ENCODE measurements at places on chromosomes 11 and 22.

- DNase-seq, result no peak
Measured at GRCh38 chr22:43066134-43066533, 23.1 kb downstream of the TTLL1 start.

- no peak for DNase-seq
Measured at GRCh38 chr11:1978720-1979473, 18.7 kb downstream of the H19 start.

GRCh38 chr11:120007144-120007543 lies 130.8 kb downstream of the TRIM29 start:
- no peak for DNase-seq

- DNase-seq, result no peak
Measured at GRCh38 chr11:134019500-134019899, 49.4 kb upstream of the JAM3 start.

GRCh38 chr11:66069715-66070603 lies at the start of gene PACS1:
Gene PACS1, plus strand, starts transcription at chr11:66070272. Its CDS starts 215 bp downstream, at chr11:66070487.
- DNase-seq, result peak; percentile 25

- DNase-seq, result no peak
Measured at GRCh38 chr11:63613517-63614135, 607 bp downstream of the PLAAT3 start.

GRCh38 chr11:66126808-66127555 lies 56.9 kb downstream of the PACS1 start:
- DNase-seq, result no peak

DNA sequence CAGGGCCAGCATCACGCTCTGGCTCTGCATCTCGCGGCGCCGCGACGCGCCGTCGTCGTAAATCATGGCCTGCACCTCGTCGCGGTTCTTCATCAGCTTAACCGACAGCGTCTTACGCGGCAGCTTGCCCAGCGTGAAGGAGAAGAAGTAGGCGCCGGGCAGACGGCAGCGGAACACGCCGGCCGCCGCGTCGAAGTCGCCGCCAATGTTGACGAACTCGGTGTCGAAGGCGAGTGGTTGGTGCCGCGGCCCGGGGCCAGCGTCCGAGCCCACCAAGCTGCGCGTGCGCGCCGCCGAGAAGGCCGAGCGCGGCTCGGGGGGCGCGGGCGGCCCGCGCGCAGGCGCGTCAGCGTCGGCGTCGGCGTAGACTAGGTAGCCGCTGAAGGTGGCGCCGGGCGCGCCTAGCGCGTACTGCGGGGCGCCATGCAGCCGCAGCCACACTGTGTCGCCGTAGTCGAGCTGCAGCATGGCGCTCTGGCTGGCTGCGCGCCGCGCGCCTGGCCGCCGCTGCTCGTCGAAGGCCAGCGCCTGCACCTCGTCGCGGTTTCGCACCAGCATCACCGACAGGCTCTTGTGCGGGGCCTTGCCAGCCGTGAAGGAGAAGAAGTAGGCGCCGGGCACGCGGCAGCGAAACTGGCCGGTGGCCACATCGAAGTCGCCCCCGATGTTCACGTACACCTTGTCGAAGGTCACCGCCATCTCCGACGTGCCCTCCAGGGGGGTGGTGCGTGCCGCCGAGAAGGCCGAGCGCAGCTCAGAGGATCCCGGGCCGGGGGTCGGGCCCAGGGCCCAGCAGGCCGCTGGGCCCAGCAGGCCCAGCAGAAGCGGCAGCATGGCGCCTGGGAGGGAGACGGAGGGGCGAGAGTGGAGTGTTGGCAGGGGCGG lies 3.7 kb downstream of the FAM180B start:
- DNase-seq, result no peak

DNA sequence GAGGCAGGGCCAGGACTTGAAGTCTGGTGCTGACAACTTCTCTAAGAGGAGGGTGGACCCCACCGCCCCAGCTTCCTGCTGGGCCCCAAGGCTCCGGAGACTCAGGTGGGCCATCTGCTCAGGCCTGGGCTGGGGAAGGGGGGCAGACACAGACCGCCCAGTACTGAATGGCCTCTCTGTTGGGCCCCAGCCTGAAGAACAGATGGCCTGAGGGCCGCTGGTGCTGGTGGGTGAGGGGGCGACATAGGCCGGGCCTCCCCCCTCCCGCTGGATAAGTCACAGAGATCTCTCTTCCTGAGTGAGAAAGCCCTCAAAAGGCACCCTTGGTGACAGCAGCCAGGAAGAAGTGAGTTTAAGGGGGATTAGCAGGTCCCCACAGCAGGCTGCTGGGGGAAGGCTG lies 12.5 kb upstream of the TP53I11 start:
- no peak for DNase-seq

- no peak for DNase-seq
Measured at GRCh38 chr11:101770648-101771047, 144.2 kb upstream of the CEP126 start.

DNA sequence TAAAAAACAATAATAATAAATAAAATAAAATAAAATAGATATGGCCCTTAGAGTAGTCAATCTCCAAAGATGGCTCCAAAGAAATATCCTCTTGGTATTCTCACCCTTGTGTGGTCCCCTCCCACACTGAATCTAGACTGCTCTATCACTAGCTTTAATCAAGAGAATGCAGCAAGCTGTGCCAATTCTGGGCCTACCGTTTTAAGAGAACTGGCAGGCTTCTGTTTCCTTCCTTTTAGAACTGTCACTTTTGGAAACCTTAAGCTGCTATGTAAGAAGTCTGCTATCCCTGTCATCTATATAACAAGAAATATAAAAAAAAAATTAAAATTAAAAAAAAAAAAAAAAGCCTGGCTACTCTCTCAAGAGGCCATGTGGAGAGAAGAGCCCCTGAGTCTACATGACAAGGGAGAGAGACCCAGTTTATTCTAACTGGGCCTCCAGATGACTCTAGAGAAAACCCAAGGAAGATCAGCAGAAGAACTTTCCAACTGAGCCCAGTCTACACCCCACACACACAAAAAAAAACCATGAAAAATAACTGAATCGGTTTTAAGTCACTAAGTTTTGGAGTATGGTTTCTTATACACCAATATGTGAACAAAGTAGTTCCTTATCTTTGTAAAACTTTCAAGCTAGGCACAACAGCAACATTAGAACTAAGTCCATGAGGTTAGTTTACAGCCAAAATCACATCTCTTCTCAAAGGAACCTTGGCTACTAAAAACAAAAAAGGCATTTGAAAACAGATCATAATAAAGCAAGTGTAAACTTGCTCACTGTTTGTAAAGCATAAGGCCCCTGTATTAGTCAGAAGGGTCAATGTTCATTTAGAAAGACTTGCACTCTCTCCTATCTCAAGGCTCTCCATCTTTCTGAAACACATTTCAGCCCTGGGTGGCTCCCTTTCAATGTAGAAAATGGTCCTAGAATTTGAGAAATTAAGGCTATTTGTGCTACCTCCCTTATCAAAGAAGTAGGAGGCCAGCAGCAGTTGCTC lies 67.3 kb downstream of the AMBRA1 start:
- no peak for DNase-seq

GRCh38 chr11:78400702-78401101 lies 16.9 kb downstream of the GAB2 start:
- no peak for DNase-seq

DNA sequence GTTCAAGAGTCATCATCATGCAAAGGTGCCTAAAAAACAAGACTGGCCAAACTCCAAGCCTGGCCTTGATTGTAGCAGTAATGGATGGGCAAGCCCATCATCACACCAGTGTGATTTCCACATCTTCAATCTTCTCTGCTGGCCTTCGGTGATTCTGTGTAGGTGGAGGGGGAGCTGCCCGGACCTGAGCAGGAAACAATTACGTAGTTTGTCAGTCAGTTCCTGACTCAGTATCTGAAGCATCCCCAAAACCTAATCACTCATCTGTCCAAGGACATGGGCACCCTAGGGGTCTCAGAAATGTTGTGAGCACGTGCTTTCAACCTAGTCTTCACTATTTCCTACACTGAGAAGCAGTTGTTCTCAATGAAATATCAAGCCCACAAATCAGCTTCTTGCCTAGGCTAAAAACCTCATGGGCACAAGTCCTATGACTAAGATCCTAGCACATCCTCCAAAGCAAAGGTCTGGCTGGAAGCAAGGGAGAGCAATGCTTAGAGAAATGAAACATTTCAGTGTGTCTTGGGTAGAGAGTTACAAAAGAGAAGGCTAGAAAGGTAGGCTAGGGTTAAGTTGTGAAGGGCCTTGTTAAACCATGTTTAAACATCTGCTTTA lies 24.6 kb downstream of the ATG16L2 start:
- no peak for DNase-seq

DNA sequence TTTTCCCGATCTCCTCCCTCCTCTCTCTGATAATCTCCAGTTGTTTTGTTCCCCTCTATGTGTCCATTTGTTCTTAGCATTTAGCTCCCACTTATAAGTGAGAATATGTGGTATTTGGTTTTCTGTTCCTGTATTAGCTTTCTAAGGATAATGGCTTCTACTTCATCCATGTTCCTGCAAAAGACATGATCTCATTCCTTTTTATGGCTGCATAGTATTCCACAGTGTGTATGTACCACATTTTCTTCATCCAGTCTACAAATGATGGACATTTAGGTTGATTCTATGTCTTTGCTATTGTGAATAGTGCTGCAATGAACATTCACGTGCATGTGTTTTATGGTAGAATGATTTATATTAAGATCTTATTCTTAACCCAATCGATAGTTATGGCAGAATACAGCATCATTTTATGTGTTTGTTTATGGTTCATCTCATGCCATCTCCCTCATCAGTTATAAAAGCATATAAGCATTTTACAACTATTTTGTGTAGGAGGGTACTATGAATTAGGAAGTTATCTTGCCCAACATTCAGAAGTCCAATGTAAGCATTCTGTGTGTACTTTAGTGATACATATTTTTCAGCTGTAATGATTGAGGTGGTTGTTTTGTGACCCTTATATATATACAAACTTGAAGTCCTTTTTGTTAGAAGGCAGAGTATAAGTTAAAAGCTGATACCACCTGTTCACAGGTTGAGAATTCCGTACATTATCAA lies 3.2 kb downstream of the MS4A3 start:
- no peak for DNase-seq

GRCh38 chr11:103537904-103538502 lies 428.8 kb downstream of the DYNC2H1 start:
- DNase-seq, result no peak

All from HepG2 (cell line).